ENCODE measurements at places on chromosomes 3 and 15.

DNA sequence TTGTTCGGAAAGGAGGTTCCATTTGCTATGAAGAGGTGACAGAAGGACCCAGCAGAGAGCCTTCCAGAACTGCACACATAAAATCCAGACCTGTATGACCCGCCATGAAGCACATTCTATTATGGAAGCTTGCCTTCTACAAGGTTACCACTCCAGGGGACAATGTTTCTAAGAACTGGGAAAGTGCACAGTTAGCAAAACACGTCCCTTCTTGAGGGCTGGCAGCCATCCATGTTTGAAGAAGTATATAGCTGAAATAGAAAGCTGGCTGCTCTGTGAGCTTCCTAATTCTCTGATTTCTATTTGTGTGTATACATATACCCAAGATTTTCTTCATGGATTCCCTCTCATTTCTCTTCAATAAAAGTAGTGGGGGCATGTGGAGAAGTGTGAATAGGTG lies 74.6 kb downstream of the CNTN3 start:
- no peak for DNase-seq

DNA sequence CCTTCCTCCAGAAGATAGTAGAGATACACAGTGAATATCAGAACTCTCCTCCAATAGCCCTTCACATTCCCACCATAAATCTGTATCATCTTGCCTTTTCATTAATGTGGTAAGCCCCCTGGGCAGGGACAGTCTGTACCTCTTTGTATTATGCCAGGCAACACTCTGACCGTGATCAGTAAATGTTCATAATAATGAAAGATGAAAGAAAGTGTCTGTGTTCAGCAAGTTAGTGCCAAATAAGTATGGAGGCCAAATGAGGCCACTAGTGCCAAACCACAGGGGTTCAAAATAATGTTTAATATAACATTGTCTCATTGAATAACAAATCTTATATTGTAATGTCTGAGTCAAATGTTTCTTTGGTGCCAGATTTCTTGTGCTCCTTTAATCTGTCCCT lies 104.3 kb downstream of the CMSS1 start:
- no peak for DNase-seq

DNA sequence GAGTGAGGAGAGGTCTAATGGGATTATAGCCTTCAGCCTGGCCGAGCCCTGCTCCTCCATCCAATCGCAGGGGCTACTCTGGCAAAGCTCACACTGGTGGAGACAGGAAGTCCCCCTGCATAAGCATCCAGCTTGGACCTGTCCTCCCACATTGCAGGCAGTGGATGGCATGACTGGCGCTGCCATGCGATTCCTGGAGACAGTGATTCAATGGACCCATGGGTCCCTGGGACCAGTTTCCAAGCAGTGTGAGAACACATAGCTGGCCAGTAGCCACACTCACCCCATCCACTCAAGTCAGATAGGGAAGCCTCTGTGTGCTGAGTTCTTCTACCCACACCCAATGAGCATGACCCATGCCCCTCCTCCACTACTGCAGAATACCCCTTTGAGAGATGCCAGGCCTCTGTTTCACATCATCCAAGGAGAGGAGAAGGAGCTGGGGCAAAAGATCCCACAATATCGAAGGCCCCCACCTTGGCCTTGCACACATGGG lies 18.1 kb upstream of the POC1A start:
- DNase-seq, result no peak

DNA sequence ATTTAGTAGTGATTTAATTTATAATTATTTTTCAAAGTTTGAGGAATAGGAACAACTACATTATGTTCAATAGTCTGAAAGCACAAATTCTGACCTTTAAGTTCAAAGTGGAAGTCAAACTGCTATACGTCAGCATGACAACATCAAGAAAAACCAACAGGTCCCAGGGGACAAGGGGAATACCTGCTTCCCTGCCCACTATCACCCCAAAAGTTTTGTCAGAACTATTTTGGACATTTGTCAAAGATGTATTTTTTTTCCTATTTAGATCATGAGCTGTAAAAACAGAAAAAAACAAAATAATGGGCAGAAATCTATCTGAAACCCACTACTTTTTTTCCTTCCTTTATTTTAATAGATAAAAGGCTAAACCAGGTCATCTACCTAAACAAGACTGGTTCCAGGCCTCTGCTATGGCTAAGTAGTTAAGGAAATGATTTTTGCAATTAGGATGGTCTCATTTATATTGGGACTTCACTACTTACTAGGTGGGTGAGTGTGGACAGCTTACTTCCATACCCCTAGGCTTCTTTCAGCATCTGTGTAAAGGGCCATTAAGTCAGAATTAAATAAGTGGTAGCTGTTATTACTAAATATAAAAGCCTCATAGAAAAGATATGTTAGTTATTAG lies 746.3 kb downstream of the FHIT start:
- no peak for DNase-seq
